Kidney glomerular epithelial cell (primary cell): ENCODE measurements at places on chromosomes 7 and 10.

DNA sequence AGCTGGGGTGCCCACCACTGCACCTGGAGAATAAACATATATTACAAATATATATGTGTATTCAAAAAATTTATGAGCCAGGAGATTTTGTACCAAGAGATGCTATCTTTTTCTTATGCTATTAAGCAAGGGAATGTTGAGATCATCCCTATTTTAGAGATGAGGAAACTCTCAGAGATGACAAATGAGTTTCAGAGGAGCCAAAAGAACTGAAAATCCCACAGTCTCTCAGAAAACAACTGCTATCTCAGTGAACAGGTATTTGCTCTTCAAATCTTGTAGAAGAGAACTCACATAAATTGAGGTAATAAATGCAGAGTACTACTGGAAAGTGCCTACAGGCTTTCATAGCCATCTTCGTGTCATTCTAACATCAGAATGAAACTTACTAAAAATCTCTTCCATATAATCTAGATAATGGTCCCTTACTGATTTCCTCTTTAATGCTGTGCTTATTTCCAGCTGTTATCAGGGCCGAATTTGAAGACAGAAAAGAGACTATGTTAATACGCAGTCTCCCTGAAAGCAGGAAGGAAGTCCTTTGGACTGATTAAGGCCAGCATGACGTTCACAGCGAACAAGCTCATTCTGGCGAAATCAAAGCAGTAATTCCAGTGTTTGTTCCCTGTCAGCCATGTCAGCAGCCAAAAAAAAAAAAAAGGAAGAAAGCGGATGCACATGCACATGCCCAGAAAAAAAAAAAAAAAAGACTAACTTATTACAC, 29.4 kb upstream of the ANAPC16 start:
- no peak for DNase-seq

DNA sequence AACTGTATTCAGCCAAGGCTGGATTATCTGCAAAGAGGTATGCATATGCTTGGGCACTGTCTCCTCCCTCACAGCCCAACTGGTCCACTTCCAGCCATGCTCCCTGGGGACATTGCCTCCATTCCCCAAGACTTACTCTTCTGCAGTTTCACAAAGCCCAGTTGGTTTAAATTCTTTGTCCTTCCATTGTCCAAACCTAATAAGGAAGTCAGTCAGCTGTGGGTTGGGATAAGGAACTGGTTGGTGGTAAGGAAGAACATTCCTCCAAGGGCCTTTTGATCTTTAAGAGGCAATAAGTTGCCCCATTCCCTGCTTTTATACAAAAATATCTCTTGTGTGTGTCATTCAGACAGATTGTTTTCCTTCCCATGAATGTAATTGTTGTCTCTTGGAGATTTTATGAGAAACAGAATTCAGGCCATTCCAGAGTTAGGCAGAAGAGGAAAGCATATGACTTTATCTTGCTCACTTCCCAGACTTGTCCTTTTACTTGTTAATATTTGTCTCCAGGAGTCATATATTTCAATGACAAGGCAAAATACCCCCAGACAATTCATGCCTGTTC, 673.7 kb downstream of the SUGCT start:
- DNase-seq = peak; percentile 94

DNA sequence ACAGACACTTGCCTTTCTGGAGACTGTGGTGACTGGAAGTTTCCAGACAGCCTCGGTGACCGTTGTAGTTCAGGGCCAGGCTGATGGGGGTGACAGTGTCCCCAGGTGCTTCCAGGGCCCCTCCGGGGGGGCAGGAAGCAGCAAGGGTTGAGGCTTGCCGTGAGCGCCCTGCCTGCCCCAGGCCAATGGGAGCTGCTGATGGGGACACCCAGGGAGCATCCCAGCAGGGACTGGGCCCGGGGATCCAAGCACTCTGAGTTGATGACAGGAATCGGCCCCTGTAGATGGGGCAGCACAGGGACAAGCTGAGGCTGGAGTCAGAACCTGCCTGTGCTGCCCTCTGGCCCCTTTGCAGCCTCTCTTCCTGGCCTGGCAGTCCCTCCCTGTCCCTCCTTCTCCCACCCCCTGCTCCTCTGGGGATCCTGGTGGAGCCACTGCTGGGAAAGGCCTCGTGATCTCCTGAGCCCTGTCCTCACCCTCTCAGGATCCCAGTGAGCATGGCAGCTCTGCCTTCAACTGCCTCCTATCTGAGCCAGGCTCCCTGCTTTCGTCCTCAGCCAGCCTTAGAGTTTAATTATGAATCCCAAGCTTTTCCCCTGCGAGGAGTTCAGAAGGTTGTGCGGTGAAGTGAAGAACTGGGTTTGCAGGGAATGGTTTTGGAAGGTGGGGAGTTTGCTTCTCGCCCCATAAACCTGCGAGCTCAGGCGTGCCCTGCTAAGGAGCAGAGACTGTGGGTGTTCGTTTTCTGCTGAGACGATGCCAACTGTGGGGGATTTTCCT, 84.7 kb downstream of the ADCY1 start:
- peak; percentile 13 for DNase-seq

DNA sequence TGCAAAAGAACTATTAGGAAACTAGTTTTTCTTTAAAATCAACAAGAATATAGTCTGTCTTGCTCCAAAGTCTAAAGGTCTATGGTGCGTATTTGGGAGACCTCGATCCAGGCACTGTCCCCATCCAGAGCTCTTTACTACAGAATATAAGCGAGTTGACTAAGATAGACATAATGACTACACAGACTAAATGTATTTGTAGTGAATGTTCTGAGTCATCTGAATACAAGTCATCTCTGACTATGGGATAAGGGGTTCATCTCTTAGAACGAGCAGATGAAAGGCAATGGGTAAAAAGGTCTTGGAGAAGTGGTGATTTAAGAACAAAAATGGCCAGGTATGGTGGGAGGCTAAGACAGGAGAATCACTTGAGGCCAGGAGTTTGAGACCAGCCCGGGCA, 136.0 kb upstream of the RSU1 start:
- DNase-seq = no peak

DNA sequence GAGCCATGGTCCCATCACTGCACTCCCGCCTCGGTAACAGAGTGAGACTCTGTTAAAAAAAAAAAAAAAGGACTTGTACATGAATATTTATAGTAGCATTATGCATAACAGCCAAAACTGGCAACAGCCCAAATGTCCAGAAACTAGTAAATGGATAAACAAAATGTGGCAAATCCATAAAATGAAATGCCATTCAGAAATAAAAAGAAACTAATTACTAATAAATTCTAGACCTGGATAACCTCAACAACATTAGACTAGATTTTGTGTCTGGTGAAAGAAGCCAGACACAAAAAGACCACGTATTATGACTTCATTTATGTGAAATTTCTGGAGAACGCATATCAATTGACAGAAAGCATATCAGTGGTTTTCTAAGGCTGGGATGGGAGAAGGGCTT, 74.5 kb downstream of the HPSE2 start:
- DNase-seq = no peak

- no peak for DNase-seq
Observed at GRCh38 chr7:40530292-40530691, 395.5 kb downstream of the SUGCT start.

GRCh38 chr10:124362568-124362967, 56.2 kb downstream of the OAT start:
- DNase-seq = no peak

DNA sequence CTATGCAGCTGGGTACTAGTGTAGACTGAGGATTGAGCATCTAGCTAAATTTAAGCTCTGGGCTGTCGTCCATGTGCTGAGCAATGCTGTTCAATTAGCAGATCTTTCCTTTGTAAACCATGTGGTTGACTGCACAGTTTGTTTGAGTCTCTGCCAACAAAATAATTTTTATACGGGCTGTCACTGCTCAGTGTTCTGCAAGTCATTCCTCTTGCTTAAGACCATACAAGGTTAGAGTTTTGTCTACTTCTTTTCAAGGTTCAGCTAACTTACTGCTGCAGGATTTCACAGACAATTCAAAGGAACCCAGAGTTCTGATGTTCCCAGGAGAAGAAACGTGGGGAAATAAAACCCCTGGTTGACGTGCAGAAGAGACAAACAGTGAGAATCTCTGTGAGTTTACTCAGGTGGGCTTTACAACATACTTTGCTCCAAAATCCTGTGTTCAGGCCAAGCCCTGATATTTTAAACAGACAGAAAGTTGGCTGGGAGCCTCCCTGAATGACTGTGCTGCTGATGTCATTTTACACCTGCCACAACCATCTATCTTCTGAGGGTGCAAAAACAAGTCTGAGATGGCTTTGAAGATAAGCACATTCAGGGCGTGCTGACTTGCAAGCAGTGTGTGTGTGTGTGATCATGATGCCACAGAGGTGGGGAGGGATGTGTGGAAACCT, 177.1 kb upstream of the SVIL start:
- peak; percentile 87 for DNase-seq

DNA sequence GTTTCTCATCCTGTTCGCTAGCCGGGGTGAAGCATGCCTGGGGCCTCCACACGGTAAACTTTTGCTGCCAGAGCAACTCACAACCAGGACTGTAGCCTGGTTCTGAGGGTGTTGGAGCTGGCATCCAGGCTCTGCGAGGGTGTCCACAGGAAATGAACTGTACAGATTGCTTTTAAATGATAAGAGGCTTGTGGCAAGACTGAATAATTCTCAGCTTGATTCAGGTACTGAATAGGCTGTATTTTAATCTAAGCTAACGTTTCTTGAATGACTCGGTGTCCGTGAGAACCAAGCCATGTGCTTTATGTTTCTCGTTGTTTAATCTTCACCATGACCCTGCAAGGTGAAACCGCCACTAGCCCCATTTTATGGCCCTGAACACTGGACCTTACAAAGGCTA, 49.3 kb downstream of the EEPD1 start:
- no peak for DNase-seq

- no peak for DNase-seq
Observed at GRCh38 chr7:32259931-32260596, 189.9 kb upstream of the PDE1C start.

- DNase-seq = no peak
Observed at GRCh38 chr10:112580267-112580666, 133.3 kb downstream of the VTI1A start.

DNA sequence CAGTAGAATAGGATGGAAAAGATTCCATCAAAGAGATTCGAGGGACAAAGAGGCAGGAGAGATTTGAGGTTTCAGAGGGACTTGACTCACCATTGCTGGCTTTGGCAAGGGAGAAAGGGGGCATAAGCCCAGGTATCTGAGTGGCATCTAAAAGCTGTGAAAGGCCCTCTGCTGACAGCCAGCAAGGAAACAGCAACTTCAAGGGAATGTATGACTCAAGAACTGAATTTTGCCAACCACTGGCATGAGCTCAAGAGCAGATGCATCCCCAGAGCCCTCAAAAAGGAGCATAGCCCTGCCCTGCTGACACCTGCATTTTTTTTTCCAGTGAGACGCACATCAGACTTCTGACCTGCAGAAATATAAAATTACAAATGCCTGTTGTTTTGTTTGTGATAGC, 19.6 kb upstream of the ADAM12 start:
- DNase-seq = peak; percentile 20

DNA sequence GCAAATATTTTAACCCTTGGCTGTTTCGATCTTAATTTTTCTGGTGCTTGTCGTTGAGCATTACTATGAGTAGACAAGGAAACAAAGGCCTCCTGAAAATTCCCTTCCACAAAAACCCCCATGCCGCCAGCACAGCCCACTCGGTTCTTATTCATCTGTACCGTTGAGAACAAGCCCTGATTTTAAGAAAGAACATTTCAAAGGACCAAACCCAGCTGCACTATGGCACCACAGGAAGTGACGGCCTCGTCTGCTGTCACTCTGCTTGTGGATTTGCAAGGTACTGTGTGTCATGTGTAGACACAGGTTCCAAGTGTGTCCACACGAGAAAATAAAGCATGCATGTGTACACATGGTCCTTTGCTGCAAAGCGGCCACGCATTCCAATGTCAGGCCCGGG, 285.2 kb downstream of the DNAJB6 start:
- no peak for DNase-seq

DNA sequence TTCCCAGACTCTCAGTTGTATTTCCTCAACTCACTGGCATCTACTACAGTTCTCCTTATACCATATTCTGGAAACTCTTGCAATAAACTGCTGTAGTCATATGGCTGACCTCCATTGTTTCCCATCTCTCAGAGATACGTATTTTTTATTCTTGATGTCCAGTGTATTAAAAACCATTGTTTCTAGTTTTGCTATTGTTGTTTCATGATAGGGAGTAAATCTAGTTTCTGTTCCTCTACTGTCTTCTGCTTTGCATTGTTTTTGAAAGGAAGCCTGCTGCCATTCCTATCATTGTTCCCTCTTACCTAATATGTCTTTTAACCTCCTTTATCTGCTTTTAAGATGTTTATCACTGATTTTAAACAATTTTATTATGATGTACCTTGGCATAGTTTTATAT, 255.0 kb downstream of the ADK start:
- no peak for DNase-seq

DNA sequence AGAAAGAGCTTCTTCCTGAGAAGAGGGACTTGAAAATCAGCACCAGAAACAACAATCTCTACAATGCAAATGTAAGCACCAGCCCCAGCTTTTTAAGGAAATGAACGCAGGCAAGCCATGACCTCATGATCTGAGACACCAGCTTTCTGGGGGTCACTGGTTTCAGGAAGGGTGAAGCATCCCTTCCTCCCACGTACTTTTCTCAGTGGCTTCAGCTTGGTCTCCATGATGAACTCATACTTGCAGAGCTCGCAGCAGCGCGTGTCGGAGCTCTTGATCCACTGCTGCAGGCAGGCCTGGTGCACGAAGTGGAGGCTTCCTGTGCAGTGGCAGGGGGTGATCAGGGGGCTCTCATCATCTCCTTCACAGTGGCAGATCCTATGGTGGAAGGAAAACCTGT, 87.0 kb downstream of the ALOX5 start:
- DNase-seq = no peak

DNA sequence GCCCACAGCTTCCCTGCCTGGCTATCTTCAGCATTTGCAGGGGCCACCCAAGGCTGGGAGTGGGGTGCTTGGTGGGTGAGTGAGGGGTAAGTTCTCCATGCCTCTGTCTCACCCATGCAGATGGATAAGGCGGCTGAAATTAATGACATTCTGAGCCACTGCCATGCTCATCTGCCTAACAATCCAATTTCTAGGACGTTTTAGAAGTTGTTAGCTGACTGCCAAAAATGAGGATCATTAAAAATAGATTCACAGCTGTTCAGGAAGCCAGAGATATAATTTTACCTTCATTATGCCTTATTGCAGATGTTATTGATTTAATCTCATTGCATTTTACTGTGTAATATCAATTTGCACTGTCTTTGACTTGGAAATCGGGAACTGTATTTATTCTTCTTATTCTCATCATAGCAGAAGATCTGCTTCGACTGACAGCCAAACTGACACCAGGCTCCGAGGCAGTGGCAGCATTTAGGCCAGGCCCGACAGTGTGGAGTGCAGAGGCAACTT, 334.4 kb upstream of the NPVF start:
- DNase-seq = no peak
